Stimulated activated CD8-positive, alpha-beta memory T cell treated with anti-CD3 and anti-CD28 coated beads, Interleukin-7, amount 100 ng/mL, for 24 hours (primary cell): ENCODE measurements at places on chromosomes 7 and 10.

- no peak for DNase-seq
Observed at GRCh38 chr7:106220307-106220706, 64.5 kb downstream of the NAMPT start.

DNA sequence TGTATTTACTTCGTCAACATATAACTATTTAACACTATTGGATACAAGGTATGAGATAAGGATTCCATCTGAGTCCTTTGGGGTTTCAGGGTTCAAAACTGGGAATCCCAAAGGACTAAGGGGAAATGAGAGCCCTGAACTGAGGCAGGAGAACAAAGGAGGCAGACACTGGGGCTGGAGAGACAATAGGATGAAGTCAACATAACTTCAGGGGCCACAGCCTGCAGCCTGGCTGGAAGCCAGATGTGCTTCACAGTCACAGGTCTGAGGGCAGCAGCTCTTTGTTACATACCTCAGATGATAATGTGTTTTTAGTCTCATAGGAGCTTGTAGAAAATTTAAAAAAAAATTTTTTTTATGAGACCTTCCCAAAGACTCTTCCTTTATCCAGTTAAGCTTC is 73.3 kb downstream of the NRF1 start:
- DNase-seq = no peak

- DNase-seq = no peak
Observed at GRCh38 chr10:56928714-56929113, 567.7 kb upstream of the ZWINT start.

DNA sequence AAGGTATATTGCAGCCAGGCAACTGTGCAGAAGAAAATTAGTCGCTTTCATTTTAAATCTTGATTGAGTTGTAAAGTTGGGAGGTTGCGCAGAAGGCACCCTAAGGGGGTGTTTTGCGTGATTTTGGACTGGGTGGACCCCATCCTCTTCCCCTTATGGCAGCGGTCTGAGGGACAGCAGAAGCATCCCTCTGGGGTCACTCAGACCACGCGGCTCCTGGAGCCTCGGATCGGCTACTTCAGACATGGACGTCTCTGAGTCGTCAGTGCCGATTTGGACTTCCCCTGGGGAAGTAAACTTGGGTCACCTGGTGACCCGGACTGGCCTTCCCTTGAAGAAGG is 639.0 kb upstream of the DPP6 start:
- DNase-seq = no peak

DNA sequence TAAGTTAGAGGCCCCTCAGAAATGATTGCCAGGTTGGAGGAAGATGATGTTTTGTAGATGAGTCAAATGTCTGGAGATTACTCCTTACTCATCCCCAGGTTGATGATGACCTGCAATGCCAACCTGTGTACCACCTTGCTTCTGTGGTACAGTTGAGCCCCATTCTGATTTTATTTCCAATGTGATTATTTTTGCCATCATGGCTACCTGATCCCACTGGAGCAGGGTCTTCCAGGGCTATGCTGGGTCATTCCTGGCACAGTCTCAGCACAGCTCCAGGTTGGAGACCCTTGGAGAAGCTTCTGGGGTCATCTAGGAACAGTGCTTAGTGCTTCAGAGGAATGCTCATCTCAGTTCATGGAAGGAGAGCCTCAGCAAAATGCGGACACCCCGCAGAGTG is 34.3 kb downstream of the LRRC18 start:
- DNase-seq = no peak

DNA sequence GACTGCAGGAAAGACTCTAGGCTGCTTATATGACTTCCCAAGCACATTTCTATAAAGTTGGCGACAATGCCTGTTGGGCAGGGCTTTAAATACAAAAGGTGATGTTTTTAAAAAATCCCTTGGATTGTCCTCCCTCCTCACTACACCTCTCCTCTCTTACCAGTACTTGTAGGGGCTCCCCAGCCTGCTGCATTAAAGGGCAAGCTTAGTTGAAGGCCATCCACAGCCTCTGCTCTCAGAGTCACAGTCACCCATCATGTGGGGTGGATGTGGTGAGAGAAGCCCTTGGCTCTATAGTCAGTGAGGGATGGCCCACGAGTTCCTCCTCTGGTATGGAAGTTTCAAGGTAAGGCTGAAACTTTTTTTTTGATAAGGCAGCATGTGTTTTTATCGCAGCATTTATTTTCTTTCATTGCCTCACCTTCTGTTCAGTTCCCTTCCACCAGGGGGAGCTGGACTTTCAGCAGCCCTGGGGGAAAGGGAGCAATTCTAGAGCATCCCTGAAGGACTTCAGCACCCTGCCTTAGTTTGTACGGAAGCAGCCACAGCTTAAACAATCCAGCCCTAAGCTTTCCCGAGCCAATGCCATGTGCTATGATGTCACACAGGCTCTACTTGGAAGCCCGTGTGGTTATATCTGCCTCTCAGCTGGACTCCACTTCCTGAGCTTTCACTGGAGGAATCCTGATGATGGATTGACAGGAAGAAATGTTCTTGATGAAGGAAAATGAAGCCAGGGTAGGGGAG is 131.9 kb downstream of the CALCR start:
- DNase-seq = peak; percentile 5

GRCh38 chr7:47501406-47501805 is 80.5 kb downstream of the TNS3 start:
- no peak for DNase-seq

DNA sequence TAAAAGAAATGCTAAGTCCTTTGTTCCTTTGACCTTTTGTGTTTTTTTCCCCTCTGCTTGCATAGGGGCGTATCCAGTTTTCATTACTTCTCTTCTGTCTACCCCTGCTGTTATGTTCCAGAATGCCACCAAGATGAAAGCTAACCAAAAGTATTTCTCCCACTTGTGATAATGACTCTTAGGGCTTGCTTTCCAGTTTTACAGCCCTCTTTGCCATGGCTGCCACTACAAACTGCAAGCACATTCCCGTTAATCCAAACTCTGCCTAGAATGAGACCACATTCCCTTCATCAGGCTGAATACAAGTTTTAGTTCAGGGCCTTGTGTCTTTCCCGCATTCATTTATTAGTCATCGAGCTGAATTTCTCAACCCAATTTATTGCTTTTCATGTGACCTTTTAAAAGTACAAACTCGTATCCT is 23.6 kb upstream of the CD36 start:
- no peak for DNase-seq

GRCh38 chr7:1579481-1580421 is 9.9 kb upstream of the PSMG3 start:
- peak; percentile 37 for DNase-seq

DNA sequence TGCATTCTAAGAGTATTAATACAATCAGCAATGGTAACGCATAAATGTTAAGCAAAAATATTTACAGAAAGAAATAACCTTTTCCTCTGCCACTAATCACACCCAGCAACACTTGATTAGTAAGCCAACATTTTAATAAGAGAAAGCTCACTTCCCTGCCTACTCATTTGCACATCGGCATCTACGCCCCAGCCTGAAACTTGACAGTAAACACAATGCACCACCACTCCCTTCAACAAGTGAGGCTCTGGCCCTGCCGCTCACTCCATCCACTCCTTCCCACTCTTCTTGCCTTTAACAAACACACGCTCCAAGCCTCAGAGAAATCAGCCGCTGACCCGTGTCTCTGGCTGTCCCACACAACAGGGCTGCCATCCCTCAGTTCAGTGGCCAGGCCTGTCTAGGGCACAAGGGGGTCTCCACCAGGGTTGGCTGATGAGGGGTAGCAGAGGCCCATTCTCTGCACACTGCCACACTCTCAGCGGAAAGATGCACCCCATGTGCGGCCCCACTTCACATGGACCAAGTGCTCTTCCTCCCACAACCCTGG is 54.6 kb downstream of the CTBP2 start:
- no peak for DNase-seq

GRCh38 chr10:27759483-27760272 is 14.1 kb upstream of the MKX start:
- no peak for DNase-seq

DNA sequence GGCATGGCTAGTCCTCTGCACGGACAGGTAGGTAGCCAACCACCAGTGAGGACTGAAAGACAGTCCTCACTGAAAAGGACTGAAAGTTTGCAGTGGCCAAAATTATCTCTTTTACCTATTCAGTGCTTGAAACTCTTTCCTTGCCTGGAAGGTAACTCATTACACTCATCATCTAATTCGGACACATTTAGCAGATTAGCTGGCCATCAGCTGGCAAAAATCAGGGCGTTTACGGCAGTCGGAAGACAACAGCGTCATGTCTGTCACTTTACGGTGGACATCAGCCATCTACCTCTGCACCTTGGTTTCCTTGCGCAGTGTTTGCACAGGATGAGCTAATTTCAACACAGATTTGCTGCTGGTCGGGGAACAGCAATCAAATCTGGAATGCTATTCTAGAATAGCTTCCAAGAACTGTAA is 740 bp downstream of the ANXA7 start:
- DNase-seq = peak; percentile 10

DNA sequence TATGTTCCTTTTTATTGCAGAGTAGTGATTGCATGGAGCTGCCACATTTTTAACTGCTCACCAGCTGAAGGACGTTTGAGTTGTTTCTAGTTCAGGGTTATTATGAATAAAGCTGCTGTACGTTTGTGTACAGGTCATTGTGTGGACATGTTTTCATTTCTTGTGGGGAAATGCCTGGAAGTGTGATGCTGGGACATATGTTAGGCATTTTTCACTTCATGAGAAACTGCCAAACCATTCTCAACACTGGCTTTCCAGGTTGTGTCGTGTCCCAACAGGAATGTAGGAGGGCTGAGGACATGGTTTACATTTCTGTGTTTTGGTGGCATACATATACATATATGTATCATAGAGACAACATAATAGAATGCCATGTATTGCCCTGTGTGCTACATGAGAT is 73.0 kb downstream of the NEURL1 start:
- no peak for DNase-seq

- DNase-seq = no peak
Observed at GRCh38 chr7:142919656-142920055, 13.9 kb downstream of the TRPV5 start.

- DNase-seq = no peak
Observed at GRCh38 chr10:79383974-79384606, 36.8 kb downstream of the PPIF start.

DNA sequence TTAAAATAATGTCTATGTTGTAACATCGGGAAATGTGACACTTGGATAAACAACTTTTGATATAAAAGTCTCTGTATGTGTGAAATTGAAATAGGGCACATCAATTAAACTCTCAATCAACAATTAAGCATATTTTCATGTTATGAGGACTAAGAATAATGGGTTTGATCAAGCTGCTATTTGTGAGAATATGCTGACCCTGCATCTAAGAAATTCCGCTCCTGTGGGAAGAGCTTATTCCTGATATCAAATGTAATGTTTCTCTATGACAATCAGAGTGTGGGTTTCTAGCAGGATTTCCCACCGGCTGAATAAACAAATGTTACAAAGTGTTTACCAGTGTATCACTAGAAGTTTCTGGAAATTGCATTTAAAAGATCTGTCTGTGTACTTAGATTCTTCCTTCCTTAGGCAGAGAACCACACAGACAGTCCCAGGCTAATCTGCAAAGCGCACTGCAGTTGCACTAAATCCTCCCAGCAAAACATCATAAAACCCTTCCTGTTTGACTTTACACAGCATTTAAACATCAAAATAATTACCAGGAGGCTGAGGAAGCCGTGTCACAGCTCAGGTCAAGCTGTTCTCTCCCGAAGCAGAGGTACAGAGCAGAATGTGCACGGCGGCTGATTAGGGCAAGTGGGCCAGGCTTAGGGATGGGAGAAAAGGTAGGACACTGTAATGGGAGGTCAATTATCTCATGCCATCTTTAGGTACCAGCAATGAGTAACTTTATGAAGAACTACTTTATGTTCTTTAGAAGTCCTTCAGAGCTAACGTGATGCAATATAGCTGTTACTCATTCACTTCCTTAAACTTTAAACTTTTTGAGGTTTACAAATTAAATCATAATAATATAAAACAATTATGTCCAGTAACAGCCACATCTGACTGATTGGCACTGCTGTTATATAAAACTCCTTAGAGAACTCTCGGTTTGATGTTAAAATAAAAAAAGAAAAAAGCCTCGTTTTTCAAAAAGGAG is 109.1 kb upstream of the CTTNBP2 start:
- DNase-seq = no peak

DNA sequence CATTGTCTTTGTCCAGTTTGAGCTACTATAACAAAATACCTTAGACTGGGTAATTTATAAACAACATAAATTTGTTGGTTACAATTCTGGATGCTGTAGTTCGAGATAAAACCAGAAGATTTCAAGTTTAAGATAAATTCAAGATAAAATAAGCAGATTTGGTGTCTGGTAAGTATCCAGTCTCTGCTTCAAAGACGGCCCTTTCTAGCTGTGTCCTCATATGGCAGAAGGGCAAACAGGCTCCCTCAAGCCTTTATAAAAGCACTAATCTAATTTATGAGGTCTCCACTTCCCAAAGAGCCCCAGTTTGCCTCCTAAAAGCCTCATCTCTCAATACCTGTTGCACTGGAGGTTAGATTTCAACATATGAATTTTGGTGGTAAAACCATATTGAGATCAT is 31.1 kb upstream of the SGCE start:
- DNase-seq = no peak

- DNase-seq = no peak
Observed at GRCh38 chr10:73439605-73440312, 6.4 kb upstream of the MSS51 start.

- DNase-seq = no peak
Observed at GRCh38 chr7:49486974-49487829, 286.2 kb upstream of the VWC2 start.

- DNase-seq = no peak
Observed at GRCh38 chr7:49001610-49002033, 77.3 kb downstream of the CDC14C start.
